Stimulated activated naive B cell treated with anti-CD40 and anti-IgM and Interleukin-4, amounts not matched to agents 10 μg/mL and 1 μg/mL and 100 μg/mL, for 72 hours (primary cell): ENCODE measurements at places on chromosomes 7 and 10.

DNA sequence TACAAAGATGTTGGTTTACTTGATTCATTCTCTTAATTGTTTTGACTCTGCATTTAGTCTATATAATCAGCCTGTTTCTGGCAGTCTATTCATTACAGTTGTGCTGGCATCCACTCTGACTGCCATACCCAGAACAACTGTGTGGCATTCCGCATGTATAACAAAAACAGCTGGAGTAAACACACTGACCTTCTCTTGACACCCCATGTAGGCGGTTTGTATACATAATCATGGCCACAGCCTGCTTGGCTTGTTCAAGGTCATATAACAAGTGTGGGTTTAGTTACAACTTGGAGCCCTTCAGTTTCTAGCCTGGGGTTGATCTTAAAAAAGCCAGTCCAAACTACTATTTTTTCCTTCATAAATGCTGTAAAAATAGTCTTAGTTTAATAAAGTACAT lies 70.9 kb downstream of the MBL2 start:
- H3K4me1 ChIP-seq = no peaks in the 10 kb centered on the region
- no peaks in the 10 kb centered on the region for H3K36me3 ChIP-seq
- H3K4me3 ChIP-seq = no peak overlapping the region
- H3K27ac ChIP-seq = no peak overlapping the region
- H3K27me3 ChIP-seq = no peaks in the 10 kb centered on the region

GRCh38 chr7:50618281-50618680 lies 53.1 kb upstream of the DDC start:
- H3K27me3 ChIP-seq = no peaks in the 10 kb centered on the region
- H3K4me1 ChIP-seq = peaks cover 1% of the 10 kb centered on the region
- no peak overlapping the region for H3K4me3 ChIP-seq
- DNase-seq = no peak
- no peaks in the 10 kb centered on the region for H3K36me3 ChIP-seq
- H3K27ac ChIP-seq = no peak overlapping the region

GRCh38 chr7:147670759-147671158 lies 919.8 kb upstream of the C7orf33 start:
- no peaks in the 10 kb centered on the region for H3K36me3 ChIP-seq
- H3K4me3 ChIP-seq = no peak overlapping the region
- DNase-seq = no peak

GRCh38 chr10:77461636-77462296 lies 175.8 kb downstream of the KCNMA1 start:
- no peak for DNase-seq
- no peaks in the 10 kb centered on the region for H3K36me3 ChIP-seq
- no peak overlapping the region for H3K27ac ChIP-seq
- H3K27me3 ChIP-seq = peaks cover 28% of the 10 kb centered on the region

GRCh38 chr7:154505362-154505761 lies 453.2 kb downstream of the DPP6 start:
- no peaks in the 10 kb centered on the region for H3K4me1 ChIP-seq
- no peak overlapping the region for H3K27ac ChIP-seq
- H3K4me3 ChIP-seq = no peak overlapping the region
- H3K36me3 ChIP-seq = no peaks in the 10 kb centered on the region
- no peak for DNase-seq

- peaks cover 16% of the 10 kb centered on the region for H3K27me3 ChIP-seq
- no peak overlapping the region for H3K4me3 ChIP-seq
- H3K36me3 ChIP-seq = no peaks in the 10 kb centered on the region
Observed at GRCh38 chr7:107982918-107983389, 20.0 kb downstream of the LAMB1 start.

DNA sequence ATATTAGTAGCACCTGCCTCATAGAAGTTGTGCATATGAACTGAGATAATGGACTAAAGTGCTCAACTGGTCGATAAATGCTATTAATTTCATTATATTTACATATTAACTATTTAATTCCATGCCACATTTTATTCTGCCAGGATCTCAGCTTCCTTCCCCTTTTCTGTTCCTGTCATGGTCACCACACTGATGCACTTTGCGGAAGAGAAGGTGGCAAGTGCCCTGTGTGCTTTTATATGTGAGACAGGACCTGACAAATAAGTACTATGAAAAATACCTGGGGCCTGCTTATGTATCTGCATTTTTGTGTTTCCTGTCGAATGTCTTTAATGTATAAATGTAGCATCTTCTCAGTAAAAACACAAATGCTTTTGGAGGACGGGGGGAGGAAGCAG lies 12.2 kb downstream of the ATP6V0E2 start:
- no peak overlapping the region for H3K27ac ChIP-seq
- H3K27me3 ChIP-seq = no peaks in the 10 kb centered on the region
- peaks cover 14% of the 10 kb centered on the region for H3K4me1 ChIP-seq
- no peak overlapping the region for H3K4me3 ChIP-seq
- DNase-seq = no peak
